ENCODE measurements at places on chromosomes 1 and 21.

- peak; percentile 74 for DNase-seq
Observed at GRCh38 chr1:168114845-168115244, 21.9 kb downstream of the GPR161 start.

DNA sequence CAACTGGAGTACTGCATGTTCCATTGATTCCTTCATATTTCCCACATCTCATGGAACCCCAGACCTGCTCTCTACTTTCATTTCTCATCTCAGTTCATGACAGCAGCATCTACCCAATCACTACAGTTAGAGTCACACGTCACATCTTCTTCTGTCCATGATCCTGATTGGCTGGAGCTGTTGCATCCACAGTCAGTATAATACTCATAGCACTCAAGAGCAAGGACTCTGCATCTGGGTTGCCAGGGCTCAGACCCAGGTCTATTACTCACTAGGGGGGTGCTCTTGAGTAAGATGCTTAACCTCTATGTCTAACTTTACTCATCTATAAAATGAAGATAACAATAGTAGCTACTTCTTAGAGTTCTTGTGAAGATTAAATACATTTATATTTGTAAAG lies 4.4 kb upstream of the XPR1 start:
- DNase-seq = no peak

DNA sequence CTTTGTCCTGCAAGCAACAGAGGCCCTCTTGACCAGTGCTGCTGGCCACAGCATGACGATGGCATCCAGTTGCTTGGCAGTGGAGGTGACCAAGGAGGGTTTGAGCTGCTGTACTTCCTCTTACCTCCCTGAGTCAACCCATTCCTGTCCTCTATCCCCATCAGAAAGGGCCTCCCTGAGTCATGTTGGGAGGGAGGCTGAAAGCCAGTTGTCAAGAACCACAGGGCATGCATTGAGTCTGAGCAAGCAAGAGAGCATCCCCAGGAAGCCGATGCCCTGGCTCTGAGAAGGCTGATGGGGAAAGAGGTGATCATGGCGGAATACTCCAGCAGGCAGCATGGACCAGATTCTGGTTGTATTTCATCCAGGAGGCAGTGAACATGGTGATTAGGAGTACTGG lies 69.6 kb downstream of the LACTBL1 start:
- no peak for DNase-seq

GRCh38 chr1:107877092-107877491 lies 87.9 kb downstream of the VAV3 start:
- DNase-seq = peak; percentile 12

DNA sequence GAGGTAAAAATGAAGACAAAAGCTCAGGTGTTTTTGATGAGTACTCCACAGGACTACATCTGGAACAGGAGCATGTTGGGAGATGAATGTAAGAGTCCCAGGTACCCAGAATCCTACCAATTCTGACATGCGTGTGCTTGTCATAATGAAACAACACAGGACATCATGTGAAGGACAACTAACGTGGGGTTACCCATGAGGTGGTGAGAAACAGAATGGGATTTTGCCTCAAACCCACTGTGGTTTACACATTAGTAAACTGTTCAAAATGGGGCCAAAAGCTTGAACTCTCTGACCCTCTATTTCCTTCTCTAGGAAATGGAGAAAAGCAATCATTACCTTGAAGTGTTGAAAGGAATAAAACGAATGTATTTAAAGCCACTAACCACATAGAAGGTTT lies 266.2 kb downstream of the RGS7 start:
- DNase-seq = no peak

- DNase-seq = no peak
Observed at GRCh38 chr1:58047265-58047858, 499.2 kb downstream of the OMA1 start.

DNA sequence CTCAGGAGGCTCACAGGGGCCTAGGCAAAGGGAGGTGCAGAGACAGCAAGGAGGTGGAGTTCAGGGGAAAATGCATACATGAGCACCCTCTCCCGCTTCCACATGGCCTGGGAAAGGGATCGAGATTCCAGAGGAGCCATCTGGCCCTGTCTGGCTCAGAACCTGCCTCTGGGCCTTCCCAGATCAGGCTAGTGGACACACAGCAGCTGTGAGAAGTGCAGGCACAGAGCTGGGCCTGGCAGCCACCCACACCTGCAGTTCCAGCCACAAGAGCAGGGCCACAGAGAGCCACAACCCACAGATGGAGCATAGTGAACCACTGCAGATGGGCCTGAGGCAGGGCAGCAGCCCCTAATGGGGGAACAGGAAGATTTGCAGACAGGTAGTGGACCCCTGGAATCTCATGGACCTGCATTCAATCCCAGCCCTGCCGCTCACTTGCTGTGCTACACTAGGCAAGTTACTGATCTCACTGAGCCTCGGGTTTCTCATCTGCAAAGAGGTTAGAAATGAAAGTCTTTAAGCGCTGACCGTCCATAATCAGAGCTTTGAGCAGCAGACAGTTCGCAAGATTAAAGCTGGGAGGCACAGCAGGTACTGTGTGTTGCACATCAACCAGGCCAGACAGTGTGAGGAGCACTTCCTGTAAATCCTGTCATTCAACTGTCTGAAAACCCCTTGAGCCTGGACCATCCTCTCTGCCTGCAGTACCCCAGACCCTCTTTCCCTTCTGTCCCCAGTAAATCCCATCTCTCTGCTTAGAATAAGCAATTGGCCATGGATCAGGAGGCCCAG lies 58.0 kb downstream of the MATN1 start:
- DNase-seq = no peak
